ENCODE measurements at places on chromosomes 7 and 10.
A peak's percentile ranks its signal among the peaks of the same experiment; 100 is the strongest.

- DNase-seq, result no peak
Observed at GRCh38 chr10:43942096-43942850, 293.6 kb upstream of the ZNF32 start.

- DNase-seq, result no peak
Observed at GRCh38 chr7:107922886-107923285, 31.9 kb downstream of the DLD start.

GRCh38 chr10:109618748-109619147 lies 304.6 kb downstream of the XPNPEP1 start:
- no peak for DNase-seq

- DNase-seq, result no peak
Observed at GRCh38 chr10:133347710-133348517, 741 bp downstream of the PRAP1 start.

DNA sequence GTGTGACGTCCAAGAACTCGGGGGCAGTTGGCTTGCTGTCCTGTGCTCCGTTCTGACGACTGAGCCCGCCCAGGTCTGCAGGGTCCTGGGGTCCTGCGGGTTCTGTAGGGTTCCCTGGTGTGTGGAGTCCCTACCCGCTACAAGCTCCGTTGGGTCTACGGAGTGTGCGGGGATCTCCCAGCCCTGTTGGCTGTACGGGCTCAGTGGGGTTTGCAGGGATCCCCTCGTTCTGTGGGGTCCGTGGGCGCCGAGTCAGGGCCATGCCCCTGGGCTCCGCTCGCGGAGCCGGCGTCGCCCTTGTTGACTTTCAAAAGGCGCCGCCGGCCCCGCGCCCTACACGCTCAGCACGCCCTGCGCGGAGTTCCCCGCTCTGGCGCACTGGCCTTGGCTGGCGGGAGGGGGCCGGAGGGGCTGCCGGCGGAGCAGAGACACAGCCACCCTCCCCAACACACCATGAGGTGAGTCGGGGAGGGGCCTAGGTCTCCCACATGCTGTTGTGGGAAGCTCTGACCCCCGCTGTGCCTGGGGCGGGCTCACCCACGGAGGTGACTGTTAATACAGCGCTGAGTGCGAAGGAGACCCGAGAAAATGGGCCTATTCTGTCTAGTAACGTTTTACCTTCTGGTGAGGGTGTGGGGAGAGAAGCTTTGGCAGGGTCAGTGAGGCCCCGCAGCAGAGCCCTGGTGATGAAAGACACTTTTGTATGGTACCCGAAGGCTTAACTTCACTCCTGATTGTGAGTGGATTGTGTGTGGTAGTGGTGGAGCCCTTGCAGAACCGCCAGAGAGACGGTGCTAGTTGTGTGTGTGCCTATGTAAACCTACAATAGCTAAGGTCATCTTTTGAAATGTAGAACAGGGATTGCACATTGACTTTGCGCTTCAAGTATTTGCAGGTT lies 8.1 kb downstream of the TASOR2 start:
- DNase-seq, result peak; percentile 51

DNA sequence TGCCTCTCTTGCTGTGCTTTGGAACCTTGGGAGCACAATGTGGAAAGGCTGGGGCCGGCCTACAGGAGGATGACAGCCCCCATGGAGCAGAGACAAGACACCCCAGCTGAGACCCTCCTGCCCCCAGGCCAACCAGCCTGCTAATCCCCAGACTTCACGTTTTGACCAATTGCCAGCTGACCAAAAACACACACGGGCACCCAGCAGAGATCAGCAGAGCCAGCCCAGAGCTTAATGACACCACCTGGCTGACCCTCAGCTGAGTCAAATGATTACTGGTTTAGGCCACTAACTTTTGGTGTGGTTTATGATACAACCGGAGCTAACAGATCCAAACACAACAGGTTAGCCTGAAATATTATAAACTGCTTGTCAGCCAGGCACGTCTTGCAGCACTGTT lies 111.2 kb upstream of the KIF5B start:
- DNase-seq, result no peak

- no peak for DNase-seq
Observed at GRCh38 chr10:87767253-87767652, 50.8 kb downstream of the ATAD1 start.

DNA sequence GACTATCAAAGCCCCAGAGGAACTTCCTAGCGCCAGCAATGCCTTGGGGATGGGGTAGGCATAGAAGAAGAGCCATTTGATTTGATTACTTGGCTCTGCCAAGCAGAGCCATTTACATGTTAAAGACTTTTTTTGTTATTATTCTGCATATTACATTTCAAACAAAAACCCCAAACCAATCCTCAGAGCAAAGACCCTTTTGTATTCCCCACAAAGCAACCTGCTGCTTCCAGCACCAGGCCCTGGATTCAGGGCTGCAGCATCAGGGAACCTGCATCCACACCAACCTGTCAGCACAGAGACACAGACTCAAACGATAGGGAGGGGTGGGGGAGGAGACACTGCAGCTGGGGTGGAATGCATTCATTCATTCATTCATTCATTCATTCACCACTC lies 73.2 kb downstream of the GRID1 start:
- DNase-seq, result no peak

Data from stimulated activated CD4-positive, alpha-beta T cell treated with anti-CD3 and anti-CD28 coated beads, TNF-alpha, amount 100 ng/mL, for 4 hours (primary cell).